ENCODE measurements at places on chromosomes 4 and X.
A peak's percentile ranks its signal among the peaks of the same experiment; 100 is the strongest.

GRCh38 chrX:74550295-74550802 is 64.1 kb downstream of the RLIM start:
- peak; percentile 58 for DNase-seq

GRCh38 chr4:85681921-85682320 is 207.0 kb downstream of the ARHGAP24 start:
- DNase-seq, result no peak

DNA sequence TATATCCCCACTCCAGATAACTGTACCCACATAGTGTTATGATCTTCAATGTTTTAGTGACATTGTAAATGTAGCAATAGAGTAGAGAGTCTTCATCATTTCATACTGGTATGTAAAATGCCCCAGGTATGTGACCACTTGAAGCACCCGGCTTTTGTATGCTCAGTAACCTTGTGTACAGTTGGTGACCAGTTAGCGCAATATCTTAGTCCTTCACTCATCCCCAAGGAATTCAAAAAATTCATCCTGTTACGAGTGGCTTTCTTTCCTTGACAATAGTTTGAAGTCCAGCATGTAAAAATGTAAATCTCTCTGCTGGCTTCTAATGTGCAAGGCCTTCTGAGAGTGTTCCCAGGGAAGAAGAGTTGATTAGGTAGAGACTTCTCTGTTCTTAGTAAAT is 145.6 kb downstream of the ARX start:
- peak; percentile 30 for DNase-seq

DNA sequence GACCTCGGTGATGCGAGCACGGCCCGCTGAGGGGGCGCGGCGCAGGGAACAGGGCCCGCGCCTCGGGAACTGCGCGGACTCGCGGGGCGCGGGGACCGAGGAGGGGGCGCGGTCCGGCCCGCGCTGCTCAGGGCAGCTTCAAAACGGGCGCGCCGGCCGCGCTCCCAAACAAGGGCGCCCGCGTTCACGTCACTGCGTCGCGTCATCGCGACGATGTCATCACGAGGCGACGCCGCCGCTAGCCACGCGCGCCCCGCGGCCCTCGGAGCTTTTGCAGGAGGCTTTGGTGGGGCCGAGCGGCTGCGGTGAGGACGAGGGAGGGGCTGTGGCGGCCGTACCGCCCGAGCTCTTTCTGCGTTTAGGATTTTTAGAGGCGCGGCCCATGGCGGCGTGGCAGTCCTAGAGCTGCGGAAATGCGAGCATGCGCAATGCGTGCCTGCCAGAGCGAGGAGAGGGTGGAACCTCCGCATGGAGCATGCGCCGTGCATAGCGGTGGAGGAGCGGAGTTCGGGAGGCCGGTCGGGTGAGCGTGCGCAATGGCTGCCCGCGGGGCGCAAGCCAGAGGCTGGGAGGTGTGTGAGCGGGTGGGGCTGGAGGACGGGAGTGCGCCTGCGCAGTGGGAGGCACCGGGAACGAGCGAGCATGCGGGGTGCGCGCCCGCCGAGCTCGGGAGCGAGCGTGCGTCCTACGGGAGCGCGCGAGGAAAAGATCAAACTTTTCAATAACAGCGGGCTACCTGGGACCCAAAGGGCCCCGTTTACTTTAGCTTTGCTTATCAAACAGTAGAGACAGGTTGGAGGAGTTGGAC is at the start of gene PPP2R3B:
Gene PPP2R3B (minus strand): TSS at position 140 of the 808 bp plus-strand sequence. CDS start 216 bp downstream, outside the sequence.
- peak; percentile 96 for DNase-seq

- DNase-seq, result peak; percentile 5
These were observed 39.9 kb downstream of the ATG4A start for GRCh38 chrX:108131471-108131870.

DNA sequence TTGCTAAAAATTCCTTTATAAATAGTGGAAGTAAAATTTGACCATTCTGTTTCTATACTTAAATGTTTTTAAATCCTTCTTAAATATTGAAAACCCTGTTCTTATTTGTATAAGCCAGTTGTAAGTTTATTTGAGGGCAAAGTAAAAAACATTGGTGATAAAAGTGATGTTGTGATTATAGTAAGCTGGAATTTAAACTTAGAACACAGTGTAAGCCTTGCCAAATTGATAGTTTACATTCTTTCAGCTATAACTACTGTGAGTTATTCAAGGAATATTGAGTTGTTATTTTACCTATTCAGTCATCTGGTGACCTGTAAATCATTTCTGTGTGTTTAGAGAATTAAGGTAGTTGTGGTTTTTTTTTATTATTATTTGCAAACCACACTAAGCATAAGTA is 9.6 kb downstream of the YY2 start:
- no peak for DNase-seq

DNA sequence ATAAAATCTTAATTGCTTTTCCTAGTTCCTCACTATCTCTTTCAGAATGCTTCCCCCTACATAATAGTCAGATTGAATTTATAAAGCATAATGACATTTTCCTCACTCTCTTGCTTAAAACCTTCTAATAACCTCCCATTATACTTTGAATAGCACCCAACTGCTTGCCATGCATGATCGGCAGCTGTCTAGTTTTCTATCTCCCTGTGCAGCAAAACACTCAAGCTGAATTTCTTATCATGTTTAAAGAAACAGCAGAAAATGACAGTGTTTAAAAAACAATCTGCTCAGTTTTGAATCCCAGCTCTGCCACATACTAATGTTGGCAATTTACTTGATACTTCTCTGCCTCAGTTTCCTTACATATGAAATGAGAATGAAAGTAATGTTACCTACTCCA is 947.1 kb upstream of the HS3ST1 start:
- no peak for DNase-seq

DNA sequence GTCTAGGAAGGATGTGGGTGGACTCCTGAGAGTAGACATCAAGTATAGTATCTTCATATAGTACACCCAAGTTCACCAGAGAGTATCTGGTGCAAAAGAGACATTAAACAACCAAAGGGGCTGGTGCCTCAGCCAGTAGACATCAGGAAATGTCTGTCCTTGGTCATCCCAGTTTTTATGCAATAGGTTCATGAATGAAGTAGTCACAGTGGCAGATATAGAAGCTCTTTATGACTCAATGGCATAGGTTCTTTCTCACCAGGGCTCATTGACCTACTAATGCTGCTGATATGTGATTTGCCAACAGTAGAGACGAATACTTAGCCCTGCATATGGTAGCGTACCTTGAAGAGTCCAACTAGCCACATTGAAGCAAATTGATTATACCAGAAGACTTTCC is 45.0 kb upstream of the CCDC149 start:
- no peak for DNase-seq

DNA sequence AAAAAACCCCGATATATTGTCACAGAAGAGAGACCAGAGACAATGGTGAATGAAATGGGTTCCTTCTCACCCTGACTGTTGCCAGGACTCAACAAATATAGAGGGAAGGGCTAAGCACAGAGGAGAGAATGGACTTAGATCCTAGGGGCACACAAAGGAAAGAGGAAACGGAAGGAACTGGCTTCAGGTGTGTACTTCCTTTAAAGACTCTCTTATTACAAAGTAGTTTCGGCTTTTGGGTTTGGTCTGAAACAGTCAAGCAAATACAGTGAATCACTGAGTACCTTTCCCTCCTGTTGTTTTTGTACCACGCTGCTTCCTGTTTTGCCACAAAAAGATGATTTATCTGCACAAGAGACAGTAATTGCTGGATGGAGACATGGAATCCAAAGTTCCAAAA is 46.1 kb upstream of the S100G start:
- DNase-seq, result peak; percentile 24

DNA sequence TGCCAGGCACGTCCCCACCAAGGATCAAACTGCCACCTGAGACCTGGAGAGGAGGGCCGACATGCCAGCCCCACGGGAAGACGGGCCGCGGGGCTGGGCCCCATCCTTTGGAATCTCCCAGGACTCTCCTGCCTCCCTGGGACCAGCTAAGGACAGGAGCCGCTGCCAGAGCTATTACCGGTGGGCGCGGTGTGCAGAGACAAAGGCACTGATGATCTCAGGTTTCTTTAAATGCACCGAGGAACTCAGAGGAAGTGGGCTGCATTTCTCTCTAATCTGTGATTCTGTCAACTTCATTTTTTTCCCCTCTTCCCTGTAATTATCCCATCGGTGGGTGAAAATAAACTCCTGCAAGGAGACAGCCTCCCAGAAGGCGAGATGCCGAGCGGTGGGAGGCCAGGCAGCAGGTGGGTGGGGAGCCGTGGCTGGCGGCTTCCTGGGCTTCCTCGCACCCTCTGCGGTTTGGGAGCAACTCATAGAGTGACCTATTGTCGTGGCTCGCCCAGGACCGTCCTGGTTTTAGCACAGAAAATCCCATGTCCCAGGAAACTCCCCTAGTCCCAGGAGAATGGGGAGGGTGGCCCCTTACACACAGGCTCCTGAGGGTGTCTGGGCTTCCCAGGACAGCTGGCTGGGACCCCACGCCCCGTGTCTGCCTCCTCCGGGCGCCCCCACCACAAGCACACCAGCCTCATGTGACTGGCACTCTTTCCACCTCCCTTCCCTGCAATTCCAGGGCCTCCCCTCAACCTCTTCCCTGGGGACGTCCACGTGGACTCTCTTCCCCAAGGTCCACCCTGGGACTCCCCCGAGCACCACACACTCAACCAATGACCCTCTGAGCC is 62.3 kb upstream of the ADRA2C start:
- DNase-seq, result no peak

GRCh38 chrX:50704360-50704759 is 109.6 kb downstream of the SHROOM4 start:
- no peak for DNase-seq

DNA sequence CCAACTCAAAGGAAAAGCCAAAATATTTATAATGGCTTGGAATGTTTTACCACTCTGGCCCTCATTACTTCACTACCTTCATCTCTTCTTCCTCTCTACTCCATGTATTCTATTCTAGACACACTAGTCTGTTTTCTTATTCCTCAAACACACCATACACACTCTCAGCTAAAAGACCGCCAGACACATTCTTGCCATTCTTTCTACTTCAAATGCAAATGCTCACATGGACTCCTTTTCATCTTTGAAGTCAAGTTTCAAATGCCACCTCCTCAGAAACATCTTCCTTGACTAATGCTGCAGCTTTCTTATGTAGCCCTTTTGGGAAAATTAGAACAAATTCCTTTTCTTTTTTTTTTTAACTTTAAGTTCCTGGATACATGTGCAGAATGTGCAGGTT is 412.9 kb upstream of the FMR1 start:
- no peak for DNase-seq

DNA sequence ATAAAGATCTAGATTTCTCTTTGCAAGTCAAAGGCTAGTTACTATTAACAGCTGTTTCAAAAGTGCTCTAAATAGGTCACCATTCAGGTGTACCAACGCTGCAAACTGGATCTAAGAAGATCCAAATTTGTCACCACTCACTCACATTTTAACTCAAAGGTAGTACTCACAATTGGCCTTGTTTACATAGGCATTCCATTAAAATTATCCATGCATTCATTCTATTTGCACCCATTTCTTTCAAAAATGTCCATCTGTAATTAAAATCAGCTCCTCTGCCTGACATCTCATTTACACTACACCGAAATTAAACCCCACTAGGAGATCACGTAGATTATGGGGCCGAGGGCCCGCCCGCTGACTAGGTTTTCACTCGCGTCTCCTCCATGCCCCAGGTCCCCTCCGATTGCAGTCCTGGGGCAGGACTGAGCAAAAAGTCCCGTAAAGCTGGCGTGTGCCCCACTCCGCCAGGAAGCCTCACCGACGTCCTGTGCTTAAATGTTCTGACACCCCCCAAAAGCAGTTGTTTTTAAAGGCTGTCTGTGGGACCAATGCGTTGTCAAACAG is 1.3 kb upstream of the ING2 start:
- no peak for DNase-seq

- peak; percentile 73 for DNase-seq
These were observed 39.5 kb downstream of the NSD2 start for GRCh38 chr4:1910643-1911042.

Data from LHCN-M2 (cell line).